CD4-positive, alpha-beta T cell treated with Interleukin-4 for 1 hour (primary cell): ENCODE measurements at places on chromosomes 7 and 10.

DNA sequence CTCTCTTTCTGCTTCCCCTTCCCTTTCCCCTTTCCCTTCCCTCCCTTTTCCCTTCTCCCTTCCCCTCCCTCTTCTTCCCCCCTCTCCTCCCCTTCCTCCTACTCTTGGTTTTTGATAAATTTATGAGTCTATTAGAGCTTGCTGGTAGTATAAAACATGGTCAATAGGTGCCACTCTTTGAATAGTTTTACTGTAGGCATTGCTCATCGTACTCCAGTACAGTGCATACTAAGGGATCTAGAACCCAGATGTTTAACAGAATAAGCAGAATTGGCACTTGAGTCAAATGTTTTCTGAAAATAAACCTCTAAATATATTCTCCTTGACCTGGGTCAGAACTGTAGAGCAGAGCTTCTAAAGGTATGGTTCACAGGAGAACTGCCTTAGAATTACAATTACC lies 126.7 kb downstream of the SORCS3 start:
- no peak for DNase-seq

DNA sequence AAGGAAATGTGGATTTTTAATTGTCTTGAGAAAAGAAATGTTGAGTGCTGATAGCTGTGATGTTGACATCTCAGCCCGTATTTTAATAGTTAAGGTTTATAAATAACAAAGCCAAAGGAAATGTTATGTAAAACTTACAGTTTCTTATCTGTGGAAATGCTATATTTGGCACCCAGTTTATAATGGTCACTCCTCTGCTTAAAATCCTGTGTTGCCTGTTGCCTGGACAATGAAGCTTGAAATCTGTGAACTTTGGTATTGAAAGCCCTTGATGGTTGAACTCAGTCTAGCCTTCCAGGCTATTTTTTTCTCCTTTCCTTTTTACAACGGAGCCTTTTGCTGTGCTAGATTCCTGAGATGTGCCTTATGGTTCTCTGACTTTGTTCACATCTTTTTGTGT lies 46.5 kb downstream of the MCU start:
- DNase-seq: no peak

DNA sequence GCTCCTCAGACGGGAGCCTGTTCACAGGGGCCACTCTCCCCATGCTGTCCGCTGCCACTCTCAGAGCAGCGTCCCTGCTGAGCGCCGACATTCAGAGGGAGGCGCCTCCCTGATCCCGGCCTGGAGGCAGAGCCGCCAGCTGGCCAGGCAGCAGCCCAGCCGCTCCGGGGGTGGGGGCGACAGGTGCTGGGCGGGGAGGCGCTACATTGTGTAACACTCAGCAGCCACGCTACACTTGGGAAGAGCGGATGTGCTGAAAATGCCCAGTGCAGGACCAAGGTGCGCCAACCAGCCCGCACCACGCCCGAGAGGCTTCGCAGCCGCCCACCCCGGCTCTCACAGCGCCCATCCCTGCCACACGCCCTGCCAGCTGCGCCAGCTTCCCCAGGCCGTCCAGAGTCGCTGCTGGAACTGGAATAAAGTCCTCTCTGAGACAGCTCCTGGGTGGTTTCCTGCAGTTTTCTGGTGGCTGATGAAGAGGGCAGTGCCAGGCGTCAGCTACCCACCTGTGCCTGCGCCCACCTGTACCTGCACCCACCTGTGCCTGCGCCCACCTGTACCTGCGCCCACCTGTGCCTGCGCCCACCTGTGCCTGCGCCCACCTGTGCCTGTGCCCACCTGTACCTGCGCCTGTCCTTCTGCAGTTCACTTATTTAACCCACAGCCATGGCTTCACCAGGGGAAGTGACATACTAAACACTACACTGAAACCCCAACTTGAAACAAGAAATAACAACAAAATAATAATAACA lies 25.7 kb downstream of the STK32C start:
- no peak for DNase-seq

GRCh38 chr10:63713191-63714144 lies 192.3 kb downstream of the REEP3 start:
- DNase-seq: no peak

DNA sequence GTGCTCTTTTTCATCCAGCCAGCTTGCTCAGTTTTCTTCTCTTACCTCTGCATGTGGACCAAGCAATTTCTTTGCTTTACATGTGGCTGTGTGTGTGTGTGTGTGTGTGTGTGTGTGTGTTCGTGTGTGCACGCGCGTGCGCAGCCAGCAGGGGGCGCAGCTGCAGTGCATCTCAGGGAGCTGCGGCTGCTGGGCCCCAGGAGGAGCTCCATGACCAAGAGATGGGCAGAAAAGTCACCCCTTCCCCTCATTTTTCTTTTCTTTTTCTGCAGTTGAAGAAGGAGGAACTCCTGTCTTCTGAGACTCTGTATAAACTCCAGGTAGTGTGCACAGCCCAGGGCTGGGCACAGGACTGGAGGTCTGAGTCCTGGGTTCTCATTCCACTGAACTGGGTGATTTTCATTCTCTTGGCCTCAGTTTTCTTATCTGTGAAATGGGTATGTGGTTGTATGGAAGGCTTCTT lies 41.8 kb downstream of the BLNK start:
- peak; percentile 67 for DNase-seq

DNA sequence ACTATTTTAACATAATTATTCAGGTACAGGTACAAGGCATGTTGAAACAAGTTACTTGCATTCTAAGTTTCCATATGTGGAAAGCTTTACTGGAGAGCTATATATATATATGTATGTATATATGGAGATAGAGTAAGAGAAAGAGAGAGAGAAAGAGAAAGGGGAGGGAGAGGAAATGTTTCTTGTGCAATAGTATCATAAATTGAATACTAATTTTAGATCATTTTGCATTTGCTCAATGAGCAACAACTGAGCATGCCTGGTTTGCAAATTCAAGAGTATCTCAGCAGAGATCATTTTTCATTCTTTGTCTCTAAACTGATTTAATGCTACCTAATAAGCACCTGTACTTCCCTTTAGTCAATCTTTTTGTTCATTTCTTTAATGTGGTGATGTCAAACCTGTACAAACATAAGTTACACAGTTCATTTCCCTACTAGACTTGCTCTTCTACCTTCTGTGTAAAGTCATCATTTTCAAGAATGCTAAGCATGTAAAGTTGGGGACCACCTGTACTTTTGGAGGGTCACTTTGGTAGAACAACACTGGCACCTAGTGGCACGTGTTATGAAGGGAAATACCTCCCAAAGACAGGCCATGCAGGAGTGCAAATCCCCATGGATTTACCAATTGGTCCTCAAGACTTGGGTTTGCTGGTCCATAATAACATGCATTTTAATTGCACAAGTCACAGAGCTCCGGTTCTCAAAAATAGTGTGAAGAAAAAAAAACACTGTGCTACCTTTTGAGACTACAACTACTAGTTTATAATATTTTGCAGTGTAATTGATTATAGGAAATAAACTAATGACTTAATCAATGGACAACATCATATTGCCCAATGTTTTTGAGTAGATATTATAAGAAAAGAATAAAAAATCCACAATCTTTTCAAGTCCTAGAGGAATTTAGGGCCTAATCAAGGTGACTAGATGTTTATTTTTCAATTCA lies 431.2 kb upstream of the IGFBP3 start:
- DNase-seq: no peak

DNA sequence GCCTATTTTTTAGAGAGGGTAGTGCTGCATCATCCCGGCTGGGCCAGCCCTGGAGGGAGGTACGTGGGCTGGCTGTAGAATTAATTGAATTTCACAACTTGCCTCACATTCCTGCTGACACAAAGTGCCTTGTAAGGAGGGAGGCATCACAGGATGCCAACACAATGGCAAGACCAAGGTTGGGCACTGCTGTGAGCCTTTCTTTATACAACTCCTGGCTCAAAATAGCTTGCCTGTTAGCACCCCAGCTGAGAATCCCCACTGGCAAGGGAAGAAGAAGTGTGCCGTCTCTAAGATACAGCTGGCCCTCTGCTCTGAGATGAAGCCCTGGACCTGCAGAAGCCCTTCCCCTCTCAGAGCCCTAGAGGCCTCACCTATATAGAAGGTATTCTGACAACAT lies 873.9 kb downstream of the GRID1 start:
- no peak for DNase-seq

GRCh38 chr10:51386248-51386885 lies 312.1 kb downstream of the PRKG1 start:
- no peak for DNase-seq

DNA sequence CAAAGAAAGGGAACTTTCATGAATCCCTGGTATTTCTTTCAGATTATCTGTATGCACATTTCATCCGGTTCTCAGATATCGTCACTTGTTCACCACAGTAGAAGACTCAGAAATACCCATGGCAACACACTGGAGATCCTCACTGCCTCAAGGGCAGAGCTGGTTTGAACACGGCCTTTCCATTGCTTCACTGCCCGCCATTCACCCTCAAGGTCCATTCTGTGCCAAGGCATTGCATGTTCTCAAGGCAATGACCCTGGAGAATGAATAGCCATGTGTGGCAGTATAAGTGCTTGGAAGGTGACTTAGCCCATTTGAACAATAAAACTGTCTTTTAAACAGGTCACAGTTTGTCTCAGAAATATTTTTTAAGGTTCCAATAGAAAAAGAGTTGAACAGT lies 606.5 kb downstream of the IPMK start:
- DNase-seq: no peak

DNA sequence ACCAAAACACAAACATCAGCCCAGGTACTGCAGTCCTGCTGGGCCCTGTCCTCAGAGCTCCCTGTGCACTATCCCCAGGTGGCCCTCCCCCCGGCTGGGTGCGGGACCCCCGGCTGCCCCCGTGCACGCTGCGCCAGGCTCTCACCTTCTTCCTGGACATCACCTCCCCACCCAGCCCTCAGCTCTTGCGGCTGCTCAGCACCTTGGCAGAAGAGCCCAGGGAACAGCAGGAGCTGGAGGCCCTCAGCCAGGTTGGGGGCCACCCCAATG lies 14.3 kb downstream of the ATG9B start:
- DNase-seq: no peak

- DNase-seq: no peak
Observed at GRCh38 chr7:22781230-22781711, 41.4 kb downstream of the TOMM7 start.

- DNase-seq: no peak
Observed at GRCh38 chr7:15305002-15305600, 256.7 kb downstream of the AGMO start.

DNA sequence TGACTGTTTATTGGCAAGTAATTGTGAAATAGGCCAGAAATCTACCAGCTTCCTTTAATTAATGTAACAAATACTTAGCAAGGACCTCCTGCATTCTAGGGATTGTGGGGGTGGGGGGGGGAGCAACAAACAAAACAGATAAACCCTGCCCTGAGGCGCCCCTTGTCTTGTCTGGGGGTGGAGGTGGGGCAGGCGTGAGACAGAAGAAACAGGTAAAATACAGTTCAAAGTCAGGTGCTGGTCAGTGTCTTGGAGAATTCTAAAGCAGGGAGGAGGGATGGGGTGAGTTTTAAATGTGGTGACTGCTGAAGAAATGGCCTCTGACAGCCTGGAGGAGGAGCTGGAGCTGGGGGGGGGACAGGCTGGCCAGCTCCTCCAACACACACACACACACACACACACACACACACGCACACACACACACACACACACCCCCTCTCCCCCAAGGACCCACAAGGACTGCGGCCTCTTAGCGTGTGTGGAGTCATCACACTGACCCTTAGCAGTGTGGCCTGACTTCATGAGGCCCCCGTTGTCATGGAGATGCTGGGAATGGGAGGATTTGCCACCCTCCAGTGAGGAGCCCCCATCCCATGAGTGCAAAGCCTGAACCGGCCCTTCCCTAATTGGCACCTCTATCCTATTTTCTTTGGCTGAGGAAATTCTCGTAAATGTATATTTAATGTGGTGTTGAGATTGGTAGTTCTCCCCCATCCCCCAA lies 190.4 kb downstream of the MGMT start:
- no peak for DNase-seq

DNA sequence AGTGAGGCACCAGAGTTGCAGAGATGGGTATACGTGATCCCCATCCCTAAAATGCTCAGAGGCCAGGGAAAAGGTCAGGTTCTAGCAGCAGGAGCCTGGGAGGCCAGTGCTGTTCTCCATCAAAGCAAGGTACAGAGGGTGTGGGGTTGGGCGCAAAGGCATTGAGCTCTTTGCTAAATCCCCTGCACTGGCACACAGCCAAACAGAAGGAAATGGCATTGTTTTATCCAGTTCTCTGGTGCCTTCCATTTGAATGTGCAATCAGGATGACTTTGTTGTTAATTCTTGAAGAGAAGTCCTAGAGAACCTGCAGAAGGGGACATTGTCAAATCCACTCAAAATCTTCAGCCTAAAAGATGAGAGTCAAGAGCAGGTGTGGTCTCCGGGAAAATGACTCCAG lies 111.3 kb upstream of the CHST15 start:
- no peak for DNase-seq

- DNase-seq: no peak
Observed at GRCh38 chr7:43309706-43310022, 197.2 kb downstream of the HECW1 start.

GRCh38 chr10:34433241-34434076 lies 381.6 kb downstream of the PARD3 start:
- DNase-seq: no peak

GRCh38 chr7:51640841-51641240 lies 324.2 kb upstream of the COBL start:
- no peak for DNase-seq

GRCh38 chr7:132181946-132182685 lies 394.2 kb downstream of the PLXNA4 start:
- DNase-seq: no peak

DNA sequence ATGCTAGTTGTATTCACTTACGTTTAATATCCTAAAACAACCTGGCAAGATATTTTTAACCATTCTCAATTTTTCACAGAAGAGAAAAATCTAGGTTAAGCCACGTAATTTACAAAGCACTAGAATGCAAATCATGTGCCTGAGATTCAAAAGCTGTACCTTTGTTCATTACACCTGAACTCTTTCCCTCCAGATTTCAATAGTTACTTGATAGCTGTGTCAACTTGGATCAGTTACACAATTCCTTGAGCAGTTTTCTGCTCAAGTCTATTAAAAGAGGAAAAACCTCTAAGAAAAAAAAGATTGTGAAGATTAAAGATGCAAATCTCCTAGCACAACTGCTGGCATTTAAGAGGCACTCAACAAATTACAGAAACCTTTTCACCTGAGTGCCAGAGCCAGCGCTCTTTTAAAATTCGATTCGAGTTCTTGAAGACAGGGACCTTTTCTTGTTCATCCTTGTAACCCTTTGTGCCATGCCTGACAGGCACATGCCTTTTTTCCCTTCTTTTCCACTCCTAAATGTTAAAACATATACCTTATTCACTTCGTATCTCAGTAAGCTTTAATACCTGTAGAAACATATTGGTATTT lies 886 bp downstream of the NSUN6 start:
- peak; percentile 30 for DNase-seq

GRCh38 chr7:156470399-156471320 lies 169.9 kb upstream of the RNF32 start:
- DNase-seq: no peak

DNA sequence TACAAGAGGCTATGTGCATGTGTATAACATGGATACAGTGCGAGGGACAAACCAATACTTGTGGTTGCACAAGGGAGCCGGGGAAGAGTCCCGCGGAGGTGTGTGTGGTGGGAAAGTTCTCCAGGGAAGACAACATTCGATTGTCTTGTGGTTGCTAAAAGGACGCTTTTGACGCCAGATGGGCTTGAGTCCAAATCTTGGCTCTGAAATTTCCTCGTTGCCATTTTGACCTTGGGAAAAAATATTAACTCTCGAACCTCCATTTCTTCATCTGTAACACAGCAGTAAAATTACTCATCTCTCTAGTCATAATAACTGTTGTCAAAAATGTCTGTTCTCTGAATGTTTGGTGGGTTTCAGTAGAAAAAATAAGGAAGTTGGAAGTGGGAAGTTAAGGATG lies 16.5 kb downstream of the PLXDC2 start:
- no peak for DNase-seq
